ENCODE measurements at places on chromosomes 16 and 17. TPM values are rescaled to one million over a fixed set of nuclear protein-coding genes. Genes with fewer than 3 reads are reported as not detected.

- peaks cover 18% of the 10 kb centered on the region for H3K4me1 ChIP-seq
- H3K4me3 ChIP-seq, result no peak overlapping the region
- DNase-seq, result peak; percentile 29
- peaks cover 7% of the 10 kb centered on the region for H3K36me3 ChIP-seq
- no peak overlapping the region for H3K27ac ChIP-seq
Measured at GRCh38 chr17:1511290-1511689, 5.1 kb downstream of the INPP5K start.

DNA sequence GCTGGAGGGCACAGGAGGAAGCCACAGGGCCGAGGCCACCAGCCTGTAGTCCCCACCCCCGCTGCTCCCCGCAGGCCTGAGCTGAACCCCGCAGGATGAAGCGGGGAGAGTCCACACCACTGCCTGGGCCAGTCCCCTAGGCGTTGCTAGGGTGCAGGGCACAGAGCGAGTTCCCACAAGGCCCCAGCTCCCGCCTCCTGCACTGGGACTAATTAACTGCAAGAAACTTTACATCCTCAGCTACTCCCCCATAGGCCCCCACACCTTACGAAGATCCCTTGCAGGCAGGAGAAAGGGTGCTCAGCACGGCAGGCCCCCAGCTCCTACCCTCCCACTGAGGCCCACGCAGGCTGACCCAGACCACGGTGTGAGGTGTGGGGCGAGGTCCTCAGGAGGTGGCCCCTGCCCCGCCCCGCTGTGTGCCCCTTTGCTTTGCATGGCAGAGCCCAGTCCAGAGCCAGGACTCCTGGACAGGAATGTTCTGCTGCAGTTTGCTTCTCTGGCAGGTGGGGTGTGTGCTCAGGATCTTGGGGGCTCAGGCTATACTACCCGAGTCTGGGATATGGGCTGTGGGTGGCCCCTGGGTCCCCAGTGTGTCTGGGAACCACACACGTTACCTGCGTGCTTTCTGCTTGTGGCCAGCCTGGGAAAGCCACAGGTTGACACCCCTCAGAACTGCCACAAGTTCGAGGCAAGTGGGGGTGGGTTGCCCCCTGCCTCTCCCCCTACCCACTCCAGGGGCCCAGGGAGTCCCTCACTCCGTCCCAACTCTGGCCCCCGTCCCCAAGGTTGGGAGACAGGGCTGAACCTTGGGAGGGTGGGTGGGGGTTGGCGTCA is 1.2 kb downstream of the GNG13 start:
- no peak for DNase-seq
- H3K27me3 ChIP-seq, result no peaks in the 10 kb centered on the region
- peaks cover 2% of the 10 kb centered on the region for H3K4me1 ChIP-seq
- H3K36me3 ChIP-seq, result peaks cover 20% of the 10 kb centered on the region

IGSF6 gene
- total RNA-seq, result not detected

MAPK7 gene
- total RNA-seq, result 7.5 TPM

DNA sequence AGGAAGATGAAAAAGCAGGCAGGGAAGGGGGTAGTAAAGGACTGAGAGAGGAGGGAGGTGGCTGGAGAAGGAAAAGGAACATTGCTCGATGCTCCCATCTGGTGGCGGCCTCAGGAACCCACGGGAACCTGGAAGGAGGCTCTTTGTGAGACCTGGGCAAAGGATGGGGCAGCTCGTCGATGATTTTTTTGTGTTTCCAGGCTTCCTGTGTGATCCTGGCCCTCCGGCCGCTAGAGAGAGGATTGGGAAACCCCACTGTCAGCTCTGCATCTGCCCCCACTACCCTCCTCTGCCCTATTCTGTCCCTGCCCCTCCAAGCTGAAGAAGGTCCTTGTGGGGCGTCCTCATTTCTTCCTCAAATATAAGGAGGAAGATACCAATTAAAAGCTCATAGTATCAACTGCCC is 6.6 kb downstream of the WFIKKN2 start:
- peak; percentile 77 for DNase-seq
- H3K27ac ChIP-seq, result no peak overlapping the region
- no peak overlapping the region for H3K4me3 ChIP-seq
- H3K4me1 ChIP-seq, result peaks cover 13% of the 10 kb centered on the region
- H3K27me3 ChIP-seq, result no peaks in the 10 kb centered on the region

GRCh38 chr17:47915776-47916398 is 19.9 kb downstream of the SP2 start:
- no peak overlapping the region for H3K4me3 ChIP-seq
- no peak for DNase-seq
- H3K27me3 ChIP-seq, result no peaks in the 10 kb centered on the region
- H3K4me1 ChIP-seq, result no peaks in the 10 kb centered on the region
- H3K36me3 ChIP-seq, result peaks cover 20% of the 10 kb centered on the region
- no peak overlapping the region for H3K27ac ChIP-seq

ZNHIT3 gene
- total RNA-seq, result 60.6 TPM

DNA sequence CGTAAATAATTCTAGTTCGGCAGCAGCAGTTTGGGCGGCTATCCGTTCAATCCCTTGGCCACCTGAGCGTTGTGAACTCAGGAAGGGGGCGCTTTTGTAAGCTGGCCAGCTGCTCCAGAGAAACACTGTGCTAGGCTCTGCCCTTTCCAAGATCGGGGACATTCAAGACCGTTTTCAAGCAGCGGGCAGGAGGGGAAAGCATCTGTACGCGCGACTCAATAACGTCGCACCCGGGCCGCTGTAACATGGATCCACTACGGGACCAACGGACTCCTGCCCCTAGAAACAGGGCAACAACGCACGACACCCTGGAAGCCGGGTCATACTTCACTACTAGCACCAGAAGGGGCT is 463 bp downstream of the TOP2A start:
- peaks cover 7% of the 10 kb centered on the region for H3K4me1 ChIP-seq
- no peaks in the 10 kb centered on the region for H3K27me3 ChIP-seq
- peak overlapping the region; percentile 74 for H3K4me3 ChIP-seq
- DNase-seq, result no peak

- H3K27me3 ChIP-seq, result peaks cover 23% of the 10 kb centered on the region
- no peak overlapping the region for H3K4me3 ChIP-seq
- H3K27ac ChIP-seq, result no peak overlapping the region
- DNase-seq, result no peak
Measured at GRCh38 chr16:84933774-84934631, 77.3 kb downstream of the ZDHHC7 start.

- H3K4me1 ChIP-seq, result no peaks in the 10 kb centered on the region
- DNase-seq, result no peak
- no peak overlapping the region for H3K27ac ChIP-seq
- H3K4me3 ChIP-seq, result no peak overlapping the region
Measured at GRCh38 chr17:33769066-33769465, 476.0 kb upstream of the ASIC2 start.

GRCh38 chr17:21363776-21364642 is 12.1 kb upstream of the KCNJ12 start:
- no peak for DNase-seq
- peaks cover 22% of the 10 kb centered on the region for H3K27me3 ChIP-seq
- no peak overlapping the region for H3K4me3 ChIP-seq
- no peaks in the 10 kb centered on the region for H3K4me1 ChIP-seq

All from K562 (cell line).